Omental fat pad (tissue), 4 donors: ENCODE measurements at places on chromosomes 5 and 9. TPM values are rescaled to one million over a fixed set of nuclear protein-coding genes. Genes with fewer than 3 reads are reported as not detected.

DNA sequence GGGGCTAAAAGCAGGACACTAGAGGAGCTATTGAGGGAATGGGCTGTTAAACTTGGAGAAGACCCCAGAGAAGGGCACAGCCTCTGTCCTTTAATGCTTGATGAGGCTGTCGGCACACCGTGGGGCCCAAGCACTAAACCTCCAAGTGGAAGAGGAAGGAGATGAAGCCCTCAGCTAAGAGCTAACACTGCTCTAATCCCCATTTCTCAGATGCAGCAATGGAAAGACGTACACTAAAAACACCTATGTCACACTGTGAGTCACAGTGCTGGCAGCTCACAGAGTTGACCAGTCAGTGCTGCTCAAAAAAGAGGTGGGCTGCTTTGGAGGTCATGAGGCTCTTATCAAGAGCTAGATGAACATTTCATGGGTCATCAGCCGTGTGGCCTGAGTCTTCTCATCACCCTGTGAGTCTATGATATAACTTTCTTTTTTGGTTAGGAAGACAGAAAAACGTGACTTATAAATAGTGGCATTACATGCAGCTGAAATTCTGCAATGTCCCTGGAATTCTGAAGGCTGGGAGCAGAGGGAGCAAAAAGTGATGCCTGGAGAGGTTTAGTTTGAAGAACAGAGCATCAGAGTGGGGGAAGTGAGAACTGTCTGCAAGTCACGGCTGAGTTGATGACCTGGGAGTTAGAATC lies 21.5 kb downstream of the TNFSF8 start:
- DNase-seq = no peak

GRCh38 chr9:27427272-27427643 lies 96.8 kb upstream of the IFNK start:
- no peak for DNase-seq

DNA sequence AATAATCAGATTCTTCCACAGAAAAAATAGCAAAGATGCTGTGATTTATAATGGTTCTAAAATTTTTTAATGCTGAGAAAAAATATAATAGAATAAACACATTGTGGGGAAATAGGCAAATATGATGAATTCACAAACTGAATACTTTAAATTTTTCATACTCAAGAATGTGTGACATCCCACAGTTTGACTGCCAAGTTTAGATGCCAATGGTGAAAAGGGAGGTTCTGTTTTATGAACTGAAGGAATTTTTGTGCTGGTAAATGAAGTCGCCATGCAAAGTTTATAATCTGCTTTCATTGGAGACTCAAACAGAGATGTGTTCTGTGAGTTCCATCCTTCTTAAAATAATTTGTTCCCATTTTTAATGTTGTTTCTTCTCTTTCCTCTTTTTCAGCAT lies 367.5 kb upstream of the ADAMTS16 start:
- no peak for DNase-seq

- DNase-seq = no peak
Measured at GRCh38 chr9:127154003-127154389, 31.6 kb upstream of the ANGPTL2 start.

- DNase-seq = no peak
Measured at GRCh38 chr5:64516216-64516615, 10.4 kb downstream of the RGS7BP start.

Gene ANKRD31
- total RNA-seq = 0.79 TPM

Gene GHR
- 140 TPM for total RNA-seq

- DNase-seq = no peak
Measured at GRCh38 chr5:55923177-55923771, 71.5 kb downstream of the IL6ST start.

Gene F2R
- 8.5 TPM for total RNA-seq

Gene CCL21
- 30.0 TPM for total RNA-seq

Gene GIN1
- 2.4 TPM for total RNA-seq

DNA sequence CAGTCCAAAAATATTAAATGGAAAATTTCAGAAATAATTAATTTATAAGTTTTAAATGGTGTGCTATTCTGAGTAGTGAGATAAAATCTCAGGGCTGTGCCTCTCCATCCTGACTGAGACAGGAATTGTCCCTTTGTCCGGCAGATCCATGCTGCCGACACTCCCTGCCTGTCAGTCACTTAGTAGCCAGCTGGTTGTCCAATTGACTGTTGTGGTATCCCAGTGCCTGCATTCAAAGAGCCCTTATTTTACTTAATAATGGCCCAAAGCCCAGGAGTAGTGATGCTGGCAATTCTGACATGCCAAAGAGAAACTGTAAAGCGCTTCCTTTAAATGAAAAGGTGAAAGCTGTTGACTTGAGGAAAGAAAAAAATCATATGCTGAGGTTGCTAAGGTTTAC lies 157.5 kb downstream of the ENC1 start:
- DNase-seq = no peak

- no peak for DNase-seq
Measured at GRCh38 chr9:6855860-6856259, 98.1 kb downstream of the KDM4C start.

DNA sequence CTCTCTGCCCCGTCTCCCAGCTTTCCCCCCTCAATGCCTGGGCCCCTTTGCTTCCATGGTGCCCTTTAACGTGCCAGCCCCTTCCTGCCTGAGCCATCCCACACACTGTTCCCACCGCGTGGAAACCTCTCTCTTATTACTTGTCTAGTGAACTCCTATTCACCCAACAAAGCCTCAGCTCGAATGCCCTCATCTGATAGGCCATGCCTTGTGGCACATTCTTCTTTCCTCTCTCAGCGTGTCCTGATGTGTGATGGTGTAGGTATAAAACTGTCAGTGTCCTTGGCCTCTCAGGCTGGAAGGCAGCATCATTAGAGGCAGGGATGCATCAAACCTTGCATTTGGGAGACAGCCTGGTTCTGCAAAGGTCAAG lies 152.3 kb downstream of the OLFM1 start:
- DNase-seq = no peak

DNA sequence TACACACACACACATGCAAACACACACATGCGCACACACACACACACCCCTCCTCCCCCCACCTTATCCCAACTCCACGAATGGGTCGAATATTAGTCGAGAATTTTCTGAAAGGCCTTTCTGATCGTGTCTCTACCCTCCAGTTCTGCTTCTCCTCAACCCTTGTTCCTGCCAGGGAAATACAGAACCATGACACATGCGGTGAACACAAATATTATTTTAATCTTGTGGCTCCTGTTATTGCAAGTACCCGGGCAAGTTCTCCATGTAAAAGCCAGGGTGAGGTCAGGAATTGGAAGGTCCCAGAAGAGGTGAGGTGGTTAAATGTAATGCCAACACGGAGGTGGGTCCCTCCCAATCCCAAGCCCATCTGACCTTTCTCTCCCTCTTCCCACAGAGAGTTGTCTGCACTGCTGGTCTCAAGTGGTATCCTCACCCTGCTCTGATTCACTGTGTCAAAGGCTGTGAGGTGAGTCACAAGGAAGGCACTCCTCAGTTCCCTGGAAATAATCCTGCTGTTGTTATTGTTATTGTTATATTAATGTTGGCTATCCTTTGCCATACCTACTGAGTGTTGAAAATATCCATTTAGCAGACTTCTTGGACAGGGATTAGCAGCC lies 223.7 kb downstream of the PAPPA start:
- no peak for DNase-seq

- no peak for DNase-seq
Measured at GRCh38 chr5:93034621-93035590, 546.1 kb downstream of the NR2F1-AS1 start.

GRCh38 chr5:89071101-89071940 lies 188.3 kb upstream of the MEF2C start:
- DNase-seq = no peak

Gene ACTBL2
- not detected for total RNA-seq

Gene FGF1
- 41.8 TPM for total RNA-seq

DNA sequence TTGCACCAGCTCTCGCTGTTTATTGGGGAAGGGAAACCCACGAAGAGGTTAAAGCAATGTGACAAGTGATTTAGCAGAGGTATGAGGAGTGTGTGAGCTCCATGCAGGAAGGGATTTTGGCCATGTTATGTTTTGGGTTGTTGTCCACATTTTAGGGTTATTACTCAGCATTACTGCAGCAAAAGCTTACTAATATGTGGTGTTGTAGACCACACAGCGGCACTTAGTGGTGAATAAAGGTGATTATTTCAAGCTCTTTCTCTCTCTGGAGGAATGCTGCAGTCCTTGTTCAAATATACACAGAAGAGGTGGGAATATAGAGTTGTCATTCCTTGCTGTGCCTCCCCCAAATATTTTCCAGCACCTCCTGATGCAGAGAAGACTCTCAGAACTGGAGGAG lies 29.7 kb upstream of the AKNA start:
- no peak for DNase-seq

Gene SNCAIP
- 16.5 TPM for total RNA-seq

GRCh38 chr5:80282054-80282453 lies 26.2 kb upstream of the SERINC5 start:
- no peak for DNase-seq

- DNase-seq = no peak
Measured at GRCh38 chr5:102959055-102959454, 160.9 kb downstream of the GIN1 start.

DNA sequence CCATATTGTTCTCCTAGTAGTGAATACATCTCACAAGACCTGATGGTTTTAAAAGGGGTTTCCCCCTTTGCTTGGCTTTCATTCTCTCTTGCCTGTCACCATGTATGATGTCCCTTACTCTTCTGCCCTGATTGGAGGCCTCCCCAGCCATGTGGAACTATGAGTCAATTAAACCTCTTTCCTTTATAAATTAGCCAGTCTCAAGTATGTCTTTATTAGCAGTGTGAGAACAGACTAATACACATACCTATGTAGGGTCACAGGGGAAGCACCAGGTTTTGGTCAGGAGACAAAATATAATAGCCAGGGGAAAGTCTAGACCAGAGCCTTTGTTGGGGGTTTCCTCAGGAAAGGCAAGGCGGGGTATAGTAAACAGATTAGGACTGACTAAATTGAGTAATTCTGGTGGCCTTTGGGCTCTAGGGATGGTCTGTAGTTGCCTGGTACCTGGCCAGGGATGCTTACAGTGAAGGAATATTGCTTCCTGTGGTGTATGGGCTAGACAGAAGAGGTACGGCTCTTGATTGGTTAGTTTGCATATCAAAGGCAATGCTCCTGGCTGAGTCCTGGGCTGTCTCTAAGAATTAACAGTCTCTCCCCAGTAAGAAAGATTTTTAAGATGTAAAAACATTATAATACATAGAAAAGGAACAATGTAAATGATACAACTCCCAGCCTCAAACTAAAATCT lies 254.5 kb downstream of the ELAVL2 start:
- no peak for DNase-seq

- no peak for DNase-seq
Measured at GRCh38 chr9:100219347-100219746, 120.3 kb downstream of the INVS start.

Gene PCDHA10
- 2.3 TPM for total RNA-seq

Gene SUB1
- 221 TPM for total RNA-seq

DNA sequence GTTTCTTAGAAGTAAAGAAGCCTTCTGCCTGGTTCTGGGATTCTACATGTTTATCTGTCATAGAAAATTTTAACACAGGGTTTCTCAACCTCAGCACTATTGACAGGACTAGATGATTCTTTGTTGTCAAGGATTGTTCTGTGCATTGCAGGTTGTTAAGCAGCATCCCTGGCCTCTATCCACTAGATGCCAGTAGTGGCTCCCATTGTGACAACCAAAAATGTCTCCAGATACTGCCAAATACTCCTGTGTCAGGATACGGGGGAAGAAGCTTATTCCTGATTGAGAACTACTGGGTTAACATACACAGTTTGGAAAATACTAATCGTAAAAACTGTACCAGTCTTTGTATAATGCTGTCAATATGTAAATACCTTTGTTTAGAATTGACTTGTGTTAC lies 167.1 kb downstream of the NIPBL start:
- no peak for DNase-seq

- DNase-seq = no peak
Measured at GRCh38 chr5:96940586-96940985, 4.7 kb downstream of the LNPEP start.

- DNase-seq = no peak
Measured at GRCh38 chr5:6349387-6349786, 29.0 kb downstream of the MED10 start.

DNA sequence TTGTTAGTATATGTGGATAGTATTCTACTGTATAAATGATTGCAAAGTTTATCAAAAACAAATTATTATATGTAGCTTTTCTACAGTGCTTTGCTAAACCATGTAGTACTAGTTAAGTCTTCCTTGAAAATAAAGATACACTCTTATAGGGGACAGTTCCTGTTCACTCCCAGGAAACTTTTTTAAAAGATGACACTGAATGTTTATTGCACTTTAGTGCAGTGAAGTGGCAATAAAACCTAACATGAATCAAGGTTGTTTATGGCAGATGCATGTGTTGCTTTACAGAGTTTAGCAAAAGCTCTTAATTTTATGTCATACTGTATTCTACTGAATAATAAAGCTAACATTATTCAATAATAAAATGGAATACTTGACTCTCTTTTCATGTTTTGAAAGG lies 51.7 kb downstream of the GABRA1 start:
- DNase-seq = no peak

- DNase-seq = no peak
Measured at GRCh38 chr9:109448223-109448622, 49.9 kb downstream of the PTPN3 start.

DNA sequence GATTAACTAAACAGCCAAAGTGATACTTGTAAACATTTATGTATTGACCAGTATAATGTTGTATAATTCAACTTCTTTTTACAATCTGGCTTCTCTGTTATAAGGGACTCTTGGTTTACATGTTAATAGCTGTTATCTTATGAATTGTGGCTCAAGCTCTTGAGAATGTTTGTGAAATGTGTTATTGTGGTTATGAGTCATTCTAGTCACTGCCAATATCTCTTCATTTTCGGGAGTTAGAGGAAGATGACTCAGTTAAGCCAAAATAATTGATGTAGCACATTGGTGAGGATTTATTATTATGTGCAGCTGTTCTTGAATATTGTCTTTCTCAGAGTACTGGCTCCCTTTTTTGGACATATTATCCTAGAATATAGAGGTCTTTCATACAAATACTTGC lies 655.2 kb upstream of the RIOK2 start:
- DNase-seq = no peak

- no peak for DNase-seq
Measured at GRCh38 chr5:150186897-150187296, 3.0 kb upstream of the SLC6A7 start.
